Panc1 (cell line): ENCODE measurements at places on chromosomes 7 and 10. TPM values are rescaled to one million over a fixed set of nuclear protein-coding genes. Genes with fewer than 3 reads are reported as not detected.

Gene NEUROD6
- not detected for total RNA-seq

Gene TBX20
- total RNA-seq = not detected

DNA sequence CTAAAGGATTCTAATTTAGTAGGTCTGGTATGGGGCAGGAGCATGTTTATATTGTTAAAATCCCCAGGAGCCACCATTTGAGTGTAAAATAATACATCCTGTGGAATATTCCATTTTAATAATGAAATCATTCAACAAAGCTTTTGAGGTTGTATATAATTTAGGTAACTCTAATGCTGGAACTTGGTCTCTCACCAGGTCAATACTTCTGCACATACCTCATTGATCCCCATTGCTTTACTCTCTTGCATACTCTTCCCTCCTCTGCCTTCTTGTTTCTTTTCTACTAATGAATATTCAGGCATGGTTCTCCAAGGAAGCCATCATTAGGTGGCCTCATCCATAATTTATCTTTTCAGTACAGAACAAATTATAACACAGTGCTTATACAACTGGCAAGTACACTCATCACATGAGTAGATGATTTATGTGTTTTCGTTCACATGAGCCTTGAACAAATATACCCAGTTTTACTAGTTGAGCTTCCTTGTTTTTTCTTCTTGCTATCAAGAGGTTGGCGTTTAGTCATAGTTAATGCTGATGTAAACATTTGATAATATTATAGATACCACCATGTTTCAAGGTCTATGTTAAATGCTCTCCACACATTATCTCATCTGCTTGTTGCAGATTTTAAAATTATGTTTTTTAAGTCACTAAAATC lies 7.2 kb downstream of the PALS2 start:
- H3K27me3 ChIP-seq = no peaks in the 10 kb centered on the region
- DNase-seq = no peak
- no peaks in the 10 kb centered on the region for H3K36me3 ChIP-seq
- no peak overlapping the region; the same call in 1 of the 2 replicates for H3K27ac ChIP-seq
- peaks cover 20% of the 10 kb centered on the region for H3K4me1 ChIP-seq

DNA sequence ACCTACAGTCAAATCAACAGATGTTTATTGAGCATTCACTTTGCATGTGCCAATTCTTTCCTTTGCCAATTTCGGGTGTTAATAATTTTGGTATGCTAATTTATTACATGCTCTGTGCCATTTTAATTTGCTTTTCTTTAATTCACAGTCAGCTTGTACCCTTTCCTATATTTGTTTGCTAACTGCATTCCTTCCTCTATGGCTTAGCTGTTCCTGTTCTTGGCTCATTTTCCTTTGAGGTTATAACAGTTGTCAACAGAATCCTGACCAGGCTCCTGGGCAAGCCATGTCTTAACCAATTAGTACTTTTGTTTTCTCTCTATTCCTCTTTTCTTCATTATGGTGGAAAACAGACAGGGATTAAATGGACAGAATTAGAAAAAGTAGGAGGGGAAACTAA lies 73.6 kb upstream of the RPA3 start:
- H3K27me3 ChIP-seq = no peaks in the 10 kb centered on the region
- DNase-seq = no peak
- H3K36me3 ChIP-seq = no peaks in the 10 kb centered on the region

Gene FAM180A
- total RNA-seq = not detected

DNA sequence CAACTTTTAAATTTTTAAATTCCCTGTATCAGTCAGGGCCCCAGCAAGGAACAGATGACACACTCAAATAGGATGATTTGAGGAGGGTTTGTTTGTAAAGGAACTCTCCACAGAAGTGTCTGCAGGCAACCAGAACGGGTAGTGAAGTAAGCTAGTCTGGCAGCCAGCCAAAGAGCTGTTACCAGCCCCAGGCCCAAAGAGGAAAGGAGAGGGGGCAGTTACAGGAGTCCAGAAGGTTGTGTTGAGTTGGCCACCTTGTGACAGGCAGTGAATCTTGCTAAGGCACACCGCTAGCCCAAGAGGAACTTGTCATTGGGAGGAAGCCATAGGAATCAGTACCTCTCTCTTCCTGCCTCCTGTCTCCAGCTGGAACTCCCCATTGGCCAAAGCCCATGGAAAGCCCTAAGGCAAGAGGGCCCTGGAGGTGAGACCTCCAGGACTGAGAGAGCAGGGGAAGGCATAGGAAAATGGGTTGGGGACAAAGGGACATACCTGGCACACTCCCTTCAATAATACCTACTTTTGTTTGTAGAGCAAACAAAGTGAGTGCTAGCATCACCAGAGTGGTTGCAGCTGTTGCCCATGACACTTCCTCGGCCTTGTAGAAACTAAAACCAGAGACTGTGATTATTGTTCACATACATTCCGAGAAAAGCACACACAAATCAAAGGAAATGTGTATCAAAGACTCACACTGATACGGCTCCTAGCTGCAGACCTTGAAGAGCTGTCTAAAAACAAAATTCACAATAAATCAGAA lies 25.4 kb upstream of the GATAD1 start:
- H3K27ac ChIP-seq = no peak overlapping the region
- no peak for DNase-seq
- no peaks in the 10 kb centered on the region for H3K27me3 ChIP-seq
- no peak overlapping the region for H3K4me3 ChIP-seq
- H3K36me3 ChIP-seq = no peaks in the 10 kb centered on the region
- H3K4me1 ChIP-seq = peaks cover 6% of the 10 kb centered on the region; the same call in 1 of the 2 replicates

GRCh38 chr10:31822616-31823318 lies 105.9 kb downstream of the ARHGAP12 start:
- no peak overlapping the region for H3K4me3 ChIP-seq
- no peaks in the 10 kb centered on the region; the same call in 1 of the 2 replicates for H3K36me3 ChIP-seq
- no peak overlapping the region for H3K27ac ChIP-seq
- H3K27me3 ChIP-seq = no peaks in the 10 kb centered on the region

Gene ANKRD7
- total RNA-seq = 1.0 TPM
